ENCODE measurements at places on chromosomes 3 and 15.

GRCh38 chr3:187296058-187296457 lies 4.5 kb upstream of the MASP1 start:
- DNase-seq = no peak

DNA sequence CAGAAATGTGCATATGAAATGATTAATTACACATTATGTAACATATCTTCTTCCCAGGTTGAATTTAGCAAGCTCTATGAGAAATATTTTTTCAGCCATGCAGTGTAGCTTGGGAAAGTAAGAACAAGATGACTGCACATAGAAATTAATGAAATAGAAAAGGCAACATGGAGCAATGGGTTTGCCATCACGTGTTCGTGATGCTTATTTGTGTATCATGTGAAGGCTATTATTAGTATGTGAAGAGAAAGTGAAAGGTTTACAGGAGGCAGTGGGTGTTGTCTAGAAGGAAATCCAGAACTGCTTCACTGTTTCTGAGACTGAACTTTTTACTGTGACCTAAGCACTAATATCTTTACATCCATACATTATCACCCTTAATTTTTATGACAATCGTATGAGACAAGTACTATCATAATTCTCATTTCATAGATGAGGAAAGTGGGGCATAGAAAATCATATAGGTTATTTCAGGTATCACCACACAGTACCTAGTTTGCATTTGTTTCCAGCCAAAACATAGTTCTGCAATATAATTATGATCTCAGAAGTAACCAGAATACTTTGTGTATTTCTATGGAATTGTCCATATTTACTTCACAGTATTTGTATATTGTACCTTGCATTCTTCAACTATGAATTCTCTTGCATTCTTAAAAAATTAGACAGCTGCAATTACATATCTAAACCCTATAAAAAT lies 14.9 kb downstream of the SERPINI1 start:
- no peak for DNase-seq

- no peak for DNase-seq
Observed at GRCh38 chr15:99073008-99073717, 31.7 kb upstream of the SYNM start.

DNA sequence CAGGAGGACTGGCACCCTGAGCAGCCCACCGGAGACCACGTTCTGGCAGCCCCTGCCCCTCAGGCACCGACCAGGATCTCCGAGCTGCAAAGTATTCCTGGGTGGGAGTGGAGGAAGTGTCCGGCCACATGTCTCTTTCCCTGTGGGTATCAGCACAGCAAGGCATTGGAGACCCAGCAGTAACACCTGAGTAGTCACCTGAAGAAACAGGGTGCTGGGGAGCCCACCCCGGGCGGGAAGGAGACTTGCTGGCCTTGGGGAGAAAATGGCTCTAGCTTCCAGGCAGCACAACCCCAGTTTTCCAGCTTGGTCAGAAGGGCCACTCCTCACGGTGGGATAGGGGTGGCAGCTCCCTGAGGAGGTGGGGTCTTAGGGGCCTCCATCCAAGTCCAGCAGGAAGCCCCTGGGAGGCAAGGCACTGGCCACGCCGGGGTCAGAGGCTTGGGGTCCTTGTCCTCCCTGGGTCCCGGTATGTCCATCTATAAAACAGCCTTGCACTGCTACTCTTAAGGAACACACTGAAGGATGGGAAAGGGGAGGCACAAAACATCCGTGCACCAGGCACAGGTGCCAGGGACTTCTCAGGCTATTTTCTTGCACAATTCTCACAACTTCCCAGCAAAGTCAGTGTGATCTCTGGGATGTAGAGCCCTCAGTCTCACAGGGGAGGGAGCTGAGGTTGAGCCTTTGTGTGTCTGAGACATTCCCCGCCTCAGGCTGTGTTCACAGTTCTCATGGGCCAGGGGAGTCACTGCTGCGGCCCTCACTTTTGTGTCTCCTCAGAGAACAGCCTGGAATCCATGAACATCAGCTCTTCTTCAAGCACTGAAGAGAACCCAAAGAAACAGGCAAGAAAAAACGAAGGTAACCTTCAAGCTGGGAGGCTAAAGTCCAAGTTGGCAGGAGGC lies 11.9 kb downstream of the CFAP100 start:
- no peak for DNase-seq

DNA sequence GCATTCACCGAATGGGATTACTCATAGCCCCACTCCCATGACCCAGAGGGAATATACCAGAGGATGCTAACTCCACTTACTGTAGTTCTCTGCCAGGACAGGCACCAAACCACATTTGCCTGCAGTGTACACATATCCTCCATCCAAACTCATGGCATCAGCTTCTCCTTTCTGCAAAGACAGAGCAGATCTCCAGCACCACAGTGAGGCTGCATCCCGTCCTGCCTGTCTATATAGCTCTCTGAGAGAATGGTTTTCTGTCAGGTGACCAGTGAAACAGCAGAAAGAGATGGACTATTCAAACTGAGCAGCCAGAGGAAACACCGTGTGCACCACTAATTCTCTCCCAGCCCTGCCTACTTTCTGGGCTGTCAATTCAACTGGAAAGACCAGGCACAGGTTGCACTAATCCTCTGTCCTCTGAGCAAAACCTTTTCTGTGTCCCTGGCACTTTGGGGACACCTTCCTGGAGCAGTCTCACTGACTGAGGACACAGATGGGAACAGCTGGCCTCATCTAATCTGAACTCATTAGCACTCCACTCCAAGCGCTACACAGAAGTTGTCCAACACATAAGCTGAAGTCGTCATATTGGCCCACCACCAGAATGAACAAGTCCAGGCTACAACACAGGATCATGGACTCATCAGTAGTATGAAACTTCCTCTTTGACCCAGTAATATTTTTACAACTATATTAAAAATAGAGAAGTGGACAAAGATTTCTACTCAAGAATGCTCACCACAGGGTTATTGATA lies 17.3 kb downstream of the LTF start:
- no peak for DNase-seq

- DNase-seq = no peak
Observed at GRCh38 chr3:120713262-120713661, 29.1 kb downstream of the RABL3 start.

GRCh38 chr3:88195951-88196434 lies 46.2 kb downstream of the C3orf38 start:
- no peak for DNase-seq

- no peak for DNase-seq
Observed at GRCh38 chr15:49706805-49707204, 86.0 kb downstream of the DTWD1 start.

DNA sequence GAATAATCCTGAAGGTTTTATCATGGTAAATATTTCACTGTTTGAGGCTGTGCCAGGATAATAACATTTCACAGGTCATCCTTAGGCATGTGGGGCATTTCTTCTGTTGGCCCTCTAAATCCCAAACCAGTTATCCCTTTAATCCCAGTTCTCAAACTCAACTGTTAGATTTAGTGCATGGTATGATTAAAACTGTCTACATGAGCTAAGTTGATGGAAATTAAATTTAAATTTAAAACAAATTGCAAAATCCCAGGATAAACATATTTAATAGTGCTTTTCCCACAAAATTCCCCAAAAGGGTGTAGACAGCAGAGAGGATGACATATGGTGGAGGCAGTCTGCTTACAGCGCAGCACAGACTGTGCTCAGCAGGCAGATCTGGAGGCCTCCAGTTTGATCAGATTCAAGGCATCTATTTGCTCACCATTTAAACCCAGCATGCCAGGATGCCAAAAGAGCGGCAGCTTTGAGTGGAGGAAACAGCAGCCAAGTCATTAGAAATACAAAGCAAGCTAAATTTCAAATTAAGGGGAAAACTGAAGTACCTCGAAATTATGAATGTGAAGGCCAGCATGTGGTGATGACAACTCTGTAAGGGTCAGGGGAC lies 325.8 kb downstream of the KCNH8 start:
- DNase-seq = no peak

DNA sequence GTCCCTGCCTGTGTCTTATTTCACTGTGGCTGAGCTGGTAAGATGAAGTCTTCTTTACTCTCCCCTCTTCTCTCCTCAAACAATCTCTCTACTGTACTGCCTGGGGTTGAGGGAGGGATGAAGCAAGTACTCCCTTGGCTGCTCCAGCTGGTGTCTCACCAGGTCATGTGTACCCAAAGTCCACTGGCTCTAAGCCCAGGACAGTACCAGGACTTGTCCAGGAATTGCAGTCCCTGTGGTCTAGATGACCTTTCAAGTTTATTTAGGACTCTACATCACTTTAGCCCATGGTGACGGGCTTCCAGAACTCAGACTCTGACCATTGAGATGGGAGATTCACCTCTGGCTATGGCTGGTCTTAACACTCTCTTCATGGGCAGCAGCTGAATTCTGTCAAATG lies 17.5 kb upstream of the SLC27A2 start:
- no peak for DNase-seq

DNA sequence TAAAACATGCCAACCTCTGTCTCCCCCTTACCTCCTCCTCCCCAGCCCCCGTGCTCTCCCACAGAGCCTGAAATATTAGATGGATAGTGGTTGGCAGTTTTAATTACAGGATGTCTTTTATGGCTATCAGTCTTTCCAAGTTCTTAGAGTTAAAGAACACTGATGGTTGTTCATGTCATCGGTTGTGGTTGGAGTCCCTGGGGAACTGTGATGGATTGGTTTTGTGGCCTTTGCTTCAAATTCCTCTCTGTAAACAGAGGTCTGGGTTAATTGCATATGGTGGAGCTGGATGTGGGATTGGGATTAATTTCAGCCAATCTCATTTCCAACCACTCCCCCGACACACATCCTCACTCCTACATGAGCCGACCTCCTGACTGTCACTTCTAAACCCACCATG lies 164.5 kb upstream of the PROK2 start:
- DNase-seq = no peak

- DNase-seq = no peak
Observed at GRCh38 chr3:17194116-17194515, 309.4 kb downstream of the PLCL2 start.

- DNase-seq = no peak
Observed at GRCh38 chr15:36400936-36401585, 178.4 kb upstream of the CDIN1 start.

DNA sequence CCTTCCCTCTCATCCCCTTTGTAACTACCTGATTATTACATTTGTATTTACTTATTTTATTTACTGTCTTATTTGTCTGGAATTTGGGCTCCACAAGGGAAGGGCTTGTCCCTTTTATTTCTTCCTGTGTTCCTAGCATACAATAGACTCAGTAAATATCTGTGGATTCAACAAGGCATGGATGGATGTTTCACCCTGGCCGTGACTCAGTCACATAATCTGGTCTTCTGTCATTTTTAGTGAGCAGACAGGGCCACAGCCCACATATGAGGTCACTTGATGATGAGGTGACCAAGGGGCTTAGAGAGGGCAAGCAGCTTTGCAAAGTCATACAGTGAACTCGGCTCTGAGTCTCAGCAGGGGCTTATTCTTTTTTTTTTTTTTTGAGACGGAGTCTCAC lies 7.8 kb upstream of the DAG1 start:
- no peak for DNase-seq
